Anterior cingulate cortex (tissue), 58 donors: ENCODE measurements at places on chromosomes 6 and 20.

DNA sequence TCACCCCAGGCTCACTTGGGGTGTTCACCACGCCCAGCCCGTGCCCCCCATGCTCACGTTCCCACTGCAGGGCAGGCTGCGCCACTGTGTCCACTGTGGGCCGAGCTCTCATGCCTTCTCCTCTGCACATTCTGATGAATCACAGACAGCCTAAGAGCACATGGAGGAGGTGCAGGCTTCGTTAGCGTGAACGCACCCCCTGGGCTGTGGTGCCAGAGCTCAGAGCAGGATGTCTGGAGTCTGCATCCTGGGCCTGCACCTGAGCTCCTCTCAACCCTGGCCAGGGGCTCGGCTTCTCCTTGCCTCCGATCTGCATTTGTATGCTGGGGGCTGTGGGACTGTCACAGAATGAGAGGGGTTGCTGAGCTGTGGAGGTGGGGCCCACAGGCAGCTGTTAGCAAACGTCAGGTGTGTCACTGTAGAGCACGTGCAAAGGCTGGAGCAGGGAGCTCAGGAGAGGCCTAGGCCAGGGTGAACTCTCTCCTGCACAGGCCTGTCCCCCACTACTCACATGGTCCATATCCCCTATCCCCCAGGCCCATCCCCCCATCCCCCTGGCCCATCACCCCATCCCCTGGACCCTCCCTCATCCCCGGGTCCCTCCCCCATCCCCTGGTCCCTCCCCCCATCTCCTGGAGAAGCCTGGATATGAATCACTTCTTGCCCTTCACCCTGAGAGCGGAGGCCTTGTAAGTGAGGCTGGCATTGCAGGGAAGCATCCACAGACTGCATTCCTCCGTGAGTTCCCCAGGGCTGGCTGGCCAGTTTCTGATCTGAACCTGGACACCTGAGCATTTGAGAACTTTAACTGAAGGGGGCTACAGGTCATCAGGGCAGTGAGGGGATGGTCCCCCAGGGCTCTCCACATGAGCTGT lies 309.5 kb downstream of the TAF4 start:
- DNase-seq = no peak

DNA sequence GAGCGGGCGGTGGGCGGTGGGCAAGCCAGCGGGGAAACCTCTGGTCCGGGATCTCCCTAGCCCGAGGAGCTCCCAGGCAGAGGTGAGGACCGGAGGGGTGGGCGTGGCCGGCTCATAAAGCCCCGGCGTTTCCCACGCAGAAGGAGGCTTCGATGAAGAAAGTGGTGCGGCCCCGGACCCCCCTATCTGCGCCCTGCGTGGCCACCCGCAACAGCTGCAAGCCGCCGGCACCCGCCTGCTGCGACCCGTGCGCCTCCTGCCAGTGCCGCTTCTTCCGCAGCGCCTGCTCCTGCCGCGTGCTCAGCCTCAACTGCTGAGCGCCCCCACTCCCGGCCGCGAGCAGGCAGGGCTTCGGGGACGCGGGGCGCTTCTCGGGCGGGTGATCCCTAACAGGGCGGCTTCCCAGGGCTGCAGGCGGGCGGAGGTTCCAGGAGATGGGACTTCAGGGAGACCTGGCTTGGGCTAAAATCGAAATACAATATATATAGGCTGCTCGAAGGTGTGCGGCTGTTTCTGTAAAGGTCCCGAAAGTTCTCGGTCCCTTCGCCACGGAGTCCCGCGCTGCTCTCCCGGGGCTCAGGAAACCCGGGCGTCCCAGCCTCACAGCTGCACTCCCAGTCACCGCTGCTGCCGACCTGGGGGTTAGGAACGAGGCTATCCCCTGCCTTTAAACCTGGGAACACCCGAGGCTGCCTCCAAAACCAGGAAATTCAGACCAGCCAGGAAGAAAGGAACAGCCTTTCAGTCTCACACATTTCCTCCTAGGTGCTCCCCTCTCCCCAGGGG lies 27.8 kb downstream of the ASIP start:
- DNase-seq = no peak

GRCh38 chr20:5890773-5891441 lies 59.4 kb downstream of the TRMT6 start:
- no peak for DNase-seq

GRCh38 chr6:46921059-46921458 lies 679 bp downstream of the ADGRF5 start:
- no peak for DNase-seq

GRCh38 chr20:7589164-7589563 lies 351.1 kb downstream of the HAO1 start:
- no peak for DNase-seq

- DNase-seq = no peak
These were observed 138.4 kb upstream of the TENT5A start for GRCh38 chr6:81890846-81891245.

DNA sequence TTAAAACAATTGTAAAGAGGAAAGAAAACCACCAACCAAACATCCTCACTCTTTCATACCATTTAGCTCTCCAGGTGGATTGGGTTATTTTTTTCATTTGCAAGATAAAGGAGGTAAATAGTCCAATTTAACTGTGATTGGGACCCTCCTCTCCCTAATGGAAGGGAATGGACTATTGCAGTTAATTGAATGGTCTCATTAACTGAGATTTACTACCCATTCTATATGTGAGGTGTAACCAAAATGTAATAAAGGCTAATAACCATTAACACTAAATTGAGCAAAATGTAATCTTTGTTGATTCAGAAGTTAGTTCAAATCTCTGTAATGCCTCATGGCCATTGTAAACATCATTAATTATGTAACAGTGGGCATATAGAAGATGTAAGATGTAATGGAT lies 105.0 kb downstream of the KLHL32 start:
- DNase-seq = no peak
